ENCODE measurements at places on chromosomes 7 and 10. TPM values are rescaled to one million over a fixed set of nuclear protein-coding genes. Genes with fewer than 3 reads are reported as not detected.

GRCh38 chr10:86653379-86653778 is 968 bp upstream of the OPN4 start:
- DNase-seq: no peak

- no peak for DNase-seq
These were observed 82.2 kb downstream of the SEMA3D start for GRCh38 chr7:85104432-85105205.

- no peak for DNase-seq
These were observed 183.5 kb upstream of the INHBA start for GRCh38 chr7:41886262-41886900.

OR6B1 gene
- total RNA-seq: not detected

Measured in cerebellum (tissue), 4 donors.